ENCODE measurements at places on chromosomes 5 and 9.

GRCh38 chr9:128771094-128771721 lies 519 bp downstream of the ZER1 start:
- no peak for DNase-seq

DNA sequence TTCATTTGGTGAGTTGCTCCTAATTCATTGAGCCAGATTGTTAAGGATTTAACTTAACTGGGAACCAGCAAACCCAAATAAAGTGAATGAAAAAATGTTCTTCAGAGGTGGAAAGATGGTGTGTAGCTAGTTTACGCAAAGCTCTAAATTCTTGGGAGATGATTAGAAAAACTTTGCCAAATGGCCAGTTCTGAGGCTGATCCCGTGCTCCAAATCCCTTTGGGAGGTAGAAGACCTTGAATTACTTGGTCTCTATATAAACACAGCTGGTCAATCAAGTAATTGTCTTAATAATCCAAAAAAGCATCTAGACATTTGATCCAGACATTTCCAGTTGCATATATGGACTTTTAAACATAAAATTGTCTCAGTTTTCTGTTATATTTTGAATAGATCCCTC lies 11.4 kb downstream of the ACTL7B start:
- no peak for DNase-seq

DNA sequence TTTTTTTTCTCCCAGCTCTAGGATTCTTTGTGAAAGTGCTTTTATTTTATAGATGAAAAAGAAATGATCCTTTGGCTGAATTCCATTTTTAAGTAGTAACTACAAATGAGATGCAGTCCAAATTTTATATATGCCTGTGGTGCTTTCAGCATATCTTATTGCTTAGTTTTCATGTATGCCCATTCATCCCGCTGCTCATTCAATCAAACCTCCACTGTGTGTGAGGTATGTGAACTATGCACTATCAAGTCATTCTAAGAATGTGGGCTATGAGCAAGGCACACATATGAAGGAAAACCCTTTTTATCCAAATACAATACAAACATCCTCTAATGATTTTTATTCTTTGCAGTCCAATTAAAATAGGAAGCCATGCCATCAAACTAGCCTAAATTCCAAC lies 1069.1 kb upstream of the DMAC1 start:
- DNase-seq = no peak

DNA sequence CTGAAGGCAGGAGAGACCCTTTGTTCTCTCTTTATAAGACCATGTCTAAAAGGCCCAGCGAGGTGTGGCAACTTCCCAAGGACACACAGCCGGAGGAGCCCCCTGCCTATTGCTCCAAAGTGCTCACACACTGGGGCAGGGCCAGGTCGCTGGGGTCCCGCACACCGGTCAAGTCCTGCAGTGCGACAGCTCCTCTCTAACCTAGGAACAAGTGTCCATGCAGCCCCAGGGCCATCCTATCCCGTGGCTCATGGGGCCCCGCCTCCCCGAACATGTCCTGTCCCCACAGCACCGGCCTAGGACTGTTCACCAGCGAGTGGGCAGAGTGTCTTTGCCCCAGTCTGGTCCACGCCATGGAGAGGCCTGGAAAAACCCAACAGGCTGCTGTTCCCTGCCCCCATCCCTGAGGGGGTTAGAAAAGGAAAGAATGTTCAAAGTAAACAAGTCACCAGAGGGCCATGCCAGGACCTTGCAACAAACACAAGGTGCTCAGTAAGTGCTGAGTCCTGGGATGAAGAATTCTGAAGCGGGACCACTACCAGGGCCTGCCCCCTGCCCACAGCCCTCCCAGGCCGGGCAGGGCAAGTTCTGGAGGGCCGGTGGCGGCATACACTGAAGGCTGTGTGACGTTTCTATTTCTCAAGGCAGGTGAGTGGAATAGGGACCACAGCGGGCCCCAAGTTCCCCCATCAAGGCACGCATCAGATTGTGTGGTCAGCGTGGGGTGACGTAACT lies 938 bp downstream of the NINJ1 start:
- DNase-seq = no peak

DNA sequence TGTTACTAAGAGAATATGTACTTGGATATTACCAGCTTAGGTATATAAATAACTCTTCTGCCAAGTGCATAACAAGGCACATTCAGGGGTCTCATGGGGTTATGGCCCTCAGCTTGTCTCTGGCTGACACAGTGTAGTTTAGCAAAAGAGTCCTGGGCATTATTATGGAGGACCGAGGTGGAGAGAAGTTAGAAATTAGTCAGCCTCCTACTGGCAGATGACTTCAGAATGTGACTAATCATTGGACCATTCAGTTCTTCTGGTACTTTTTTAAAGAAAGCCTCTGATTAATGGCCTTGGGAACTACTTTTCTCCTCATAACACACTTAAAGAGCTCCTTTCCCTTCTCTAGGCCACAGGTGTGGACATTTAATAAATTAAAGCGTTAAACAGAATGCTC lies 178.9 kb downstream of the SH3GL2 start:
- no peak for DNase-seq

DNA sequence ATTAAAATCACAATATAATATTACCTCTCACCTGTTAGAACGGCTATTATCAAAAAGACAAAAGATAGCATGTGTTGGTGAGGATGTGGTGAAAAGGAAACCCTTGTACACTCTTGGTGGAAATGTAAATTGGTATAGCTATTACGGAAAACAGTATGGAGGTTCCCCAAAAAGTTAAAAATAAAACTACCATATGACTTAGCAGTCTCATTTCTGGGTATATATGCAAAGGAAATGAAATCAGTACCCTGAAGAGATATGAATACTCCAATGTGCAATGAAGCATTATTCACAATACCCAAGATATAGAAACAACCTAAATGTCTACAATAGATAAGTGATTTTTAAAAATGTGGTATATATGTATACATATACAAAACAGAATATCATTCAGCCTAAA lies 199.9 kb downstream of the SNX18 start:
- no peak for DNase-seq

GRCh38 chr5:141958546-141959172 lies 657 bp upstream of the PCDH12 start:
- DNase-seq = no peak

DNA sequence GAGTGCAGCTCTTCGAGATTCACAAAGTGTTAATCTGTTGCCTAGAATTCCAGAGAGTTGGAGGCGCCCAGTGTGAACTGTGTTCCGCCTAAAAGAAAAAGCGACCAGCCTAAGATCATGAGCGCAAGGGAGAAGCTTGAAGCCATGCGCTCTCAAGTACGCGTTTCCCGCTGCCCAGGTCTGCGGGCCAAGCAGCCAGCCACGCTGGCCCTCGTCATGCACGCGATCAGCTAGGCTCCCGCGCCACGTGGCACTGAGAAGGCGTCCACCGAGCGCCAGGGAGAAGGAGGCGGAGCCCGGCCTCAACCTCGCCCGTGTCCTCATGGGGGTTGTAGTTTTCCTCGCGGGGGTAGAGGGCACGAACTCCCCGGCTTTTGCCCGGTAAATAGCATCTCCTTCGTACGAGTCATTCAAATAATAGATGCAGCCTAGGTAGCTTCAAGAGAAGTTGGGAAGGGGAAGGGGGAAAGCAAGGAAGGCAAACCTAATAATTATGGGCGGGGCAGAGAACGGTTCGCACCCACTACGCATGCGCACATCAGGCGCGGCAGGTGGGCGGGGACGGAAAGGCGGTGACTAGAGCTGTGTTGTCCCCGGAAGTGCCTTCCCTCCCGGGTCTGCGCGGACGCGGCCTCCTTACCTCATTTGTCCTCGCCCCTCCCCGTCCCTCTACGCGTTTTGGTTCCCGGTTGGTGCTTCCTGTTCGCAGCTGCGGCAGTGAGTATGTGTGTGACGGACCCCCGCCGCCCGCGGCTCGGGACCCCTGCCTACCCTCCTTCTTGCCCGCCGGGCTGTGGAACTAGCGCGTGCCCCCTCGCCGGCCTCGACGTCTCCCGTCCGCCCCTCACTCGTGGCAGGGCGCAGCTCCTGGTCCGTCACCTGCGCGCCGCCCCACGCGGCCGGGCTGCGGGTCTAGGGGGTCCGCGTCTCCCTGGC lies at the start of gene ZCCHC7:
ZCCHC7 (plus strand) TSS at position 668 of the 936 bp plus-strand sequence.
- peak; percentile 69 for DNase-seq

- DNase-seq = peak; percentile 69
Measured at GRCh38 chr5:78964889-78965288, 20.2 kb downstream of the ARSB start.

DNA sequence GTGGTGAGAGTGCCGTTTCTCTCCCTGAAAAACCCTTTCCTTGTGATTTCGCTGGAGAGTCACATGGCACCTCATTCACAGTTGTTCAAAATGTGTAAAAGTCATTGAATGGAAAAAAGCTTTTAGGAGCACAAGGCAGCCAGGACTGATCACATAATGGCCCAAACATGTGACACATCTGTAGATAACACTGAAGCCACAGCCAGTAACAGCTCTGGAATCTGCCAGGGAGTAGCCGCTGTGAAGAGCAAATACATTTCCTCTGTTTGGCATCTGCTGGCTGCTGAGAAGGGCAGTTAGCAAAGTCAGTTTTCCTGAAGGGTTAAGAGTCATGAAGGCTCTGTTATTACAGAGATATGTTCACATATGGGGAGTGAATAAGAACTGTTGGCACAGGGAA lies 271.8 kb downstream of the NNT start:
- DNase-seq = no peak

- DNase-seq = no peak
Measured at GRCh38 chr5:120465436-120465961, 1.4 kb downstream of the PRR16 start.

GRCh38 chr9:135647884-135648283 lies 8.5 kb upstream of the GLT6D1 start:
- no peak for DNase-seq

DNA sequence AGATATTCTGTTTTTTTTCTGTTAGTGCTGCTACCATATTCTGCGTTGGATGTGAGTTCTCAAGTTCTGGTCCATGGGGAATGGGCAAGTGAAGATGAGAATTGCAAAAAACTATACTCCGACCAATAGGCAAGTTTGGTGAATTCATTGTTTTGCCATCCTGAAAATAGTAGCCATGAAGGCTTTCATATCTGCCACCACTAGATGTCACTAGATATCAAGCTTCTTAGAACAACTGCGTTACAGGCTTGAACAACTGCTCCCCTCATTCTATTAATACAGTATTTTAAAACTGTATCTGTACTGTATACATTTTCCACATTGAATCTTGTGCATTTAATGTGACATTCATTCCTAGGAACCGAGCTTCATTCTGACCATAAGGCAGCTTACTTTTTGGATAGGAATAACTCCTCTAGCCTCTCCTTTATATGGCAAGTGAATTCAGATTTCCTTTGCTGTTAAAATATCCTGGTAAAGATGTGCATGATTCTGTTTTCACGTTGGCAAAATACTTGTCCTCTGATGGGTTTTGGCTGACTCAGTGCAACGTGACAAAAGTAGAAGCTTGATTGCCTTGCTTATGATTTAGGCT lies 163.6 kb downstream of the SREK1 start:
- DNase-seq = peak; percentile 77

GRCh38 chr5:80140496-80140895 lies 105.3 kb downstream of the THBS4 start:
- no peak for DNase-seq

DNA sequence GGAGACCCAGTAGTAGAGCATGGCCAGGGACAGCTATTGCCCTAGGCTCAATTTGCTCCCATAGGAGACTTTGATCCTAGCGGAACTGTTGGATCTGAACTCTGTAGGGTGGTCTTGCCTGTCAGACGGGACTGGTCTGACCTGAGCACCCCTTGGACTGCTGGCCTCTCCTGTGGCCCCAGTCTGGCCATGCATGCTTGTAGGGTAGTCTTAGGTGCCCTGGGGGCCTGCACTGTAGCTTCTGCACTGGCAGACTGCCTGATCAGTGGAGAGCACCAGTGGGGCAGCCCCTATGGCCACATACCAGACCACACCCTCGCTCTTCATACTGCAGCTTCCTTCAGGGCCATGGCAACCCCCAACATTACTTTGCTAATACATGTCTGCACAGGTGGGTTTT lies 396.1 kb upstream of the GRAMD2B start:
- DNase-seq = no peak

DNA sequence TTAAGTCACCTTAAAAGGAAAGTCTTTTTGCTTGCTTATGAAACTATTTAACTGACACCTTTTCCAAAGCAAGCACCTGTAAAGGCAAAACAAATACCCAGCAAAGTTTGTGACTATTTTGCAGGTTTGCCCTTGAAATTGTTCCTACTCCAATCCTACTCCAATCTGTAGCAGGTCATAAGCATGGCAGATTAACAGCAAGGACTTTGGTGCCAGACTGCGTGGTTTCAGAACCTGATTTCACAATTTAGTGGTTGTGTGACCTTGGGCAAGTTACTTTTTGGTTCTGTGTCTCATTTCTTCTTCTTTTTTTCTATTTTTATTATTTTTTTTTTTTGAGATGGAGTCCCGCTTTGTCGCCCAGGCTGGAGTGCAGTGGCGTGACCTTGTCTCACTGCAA lies 282.1 kb downstream of the RFX3 start:
- DNase-seq = no peak

- no peak for DNase-seq
Measured at GRCh38 chr9:128405780-128406171, 14.9 kb upstream of the CERCAM start.

GRCh38 chr5:16916262-16916878 lies 19.7 kb downstream of the MYO10 start:
- DNase-seq = no peak

GRCh38 chr5:31049936-31050704 lies 143.4 kb upstream of the CDH6 start:
- no peak for DNase-seq

DNA sequence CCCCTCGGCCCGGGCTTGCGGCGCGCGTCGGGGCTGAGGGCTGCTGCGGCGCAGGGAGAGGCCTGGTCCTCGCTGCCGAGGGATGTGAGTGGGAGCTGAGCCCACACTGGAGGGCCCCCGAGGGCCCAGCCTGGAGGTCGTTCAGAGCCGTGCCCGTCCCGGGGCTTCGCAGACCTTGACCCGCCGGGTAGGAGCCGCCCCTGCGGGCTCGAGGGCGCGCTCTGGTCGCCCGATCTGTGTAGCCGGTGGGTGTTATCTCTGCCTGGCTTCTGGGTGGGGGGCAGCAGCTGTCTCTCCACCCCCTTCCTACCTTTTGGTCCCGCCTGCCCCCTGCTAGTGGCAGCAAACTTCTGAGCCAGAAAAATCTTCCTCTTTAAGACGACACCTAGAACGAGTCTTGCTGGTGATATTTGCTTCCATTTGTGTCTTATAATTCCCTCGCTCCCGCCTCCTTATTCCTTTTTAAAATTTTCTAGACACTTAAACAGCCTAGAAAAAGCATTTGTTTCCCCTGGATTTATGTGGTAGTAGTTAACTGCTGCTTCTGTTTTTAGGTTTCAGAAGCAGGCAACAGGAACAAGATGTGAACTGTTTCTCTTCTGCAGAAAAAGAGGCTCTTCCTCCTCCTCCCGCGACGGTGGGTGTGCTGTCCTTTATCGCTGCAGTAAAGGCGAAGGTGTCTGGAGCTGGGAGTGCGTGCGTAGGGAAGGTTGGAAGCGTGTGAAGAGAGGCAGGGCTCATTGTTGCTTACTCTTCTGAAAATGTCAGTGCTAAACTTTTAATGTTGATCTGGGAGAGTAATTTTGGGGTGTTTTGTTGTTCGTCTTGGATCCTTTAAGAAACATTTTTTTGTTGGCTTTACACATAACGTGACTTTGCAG lies 554 bp downstream of the JAK2 start:
- DNase-seq = peak; percentile 1

GRCh38 chr9:133998915-133999595 lies 6.9 kb upstream of the VAV2 start:
- no peak for DNase-seq

GRCh38 chr5:61306531-61307131 lies 25.4 kb upstream of the ZSWIM6 start:
- DNase-seq = no peak

GRCh38 chr5:148145916-148146315 lies 22.4 kb upstream of the SPINK14 start:
- DNase-seq = no peak

Measured in SHP77 (cell line).